ENCODE measurements at places on chromosomes 16 and 17.

DNA sequence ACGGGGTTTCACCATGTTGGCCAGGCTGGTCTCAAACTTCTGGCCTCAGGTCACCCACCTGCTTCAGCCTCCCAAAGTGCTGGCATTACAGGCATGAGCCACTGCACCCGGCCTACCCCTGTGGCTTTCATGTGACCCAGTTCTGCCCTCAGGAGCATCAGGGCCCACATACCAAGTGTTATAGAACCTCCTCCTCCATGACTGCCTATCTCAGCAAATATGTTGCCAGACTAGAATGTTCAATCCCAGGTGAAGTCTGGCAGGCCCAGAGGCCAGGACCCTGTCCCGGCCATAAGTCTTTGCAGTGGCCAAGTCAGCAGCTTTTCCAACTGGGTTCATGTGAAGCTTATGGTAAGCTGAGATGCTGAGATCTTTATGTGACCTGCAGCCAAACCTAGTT, 9.8 kb upstream of the SMPD3 start:
- peak; percentile 87 for DNase-seq

- no peak for DNase-seq
Observed at GRCh38 chr17:45580924-45581323, 90.4 kb upstream of the PLEKHM1 start.

- DNase-seq: peak; percentile 98
Observed at GRCh38 chr16:636206-637080, at the start of gene METTL26. TSS of gene METTL26 (minus strand) at chr16:636305. CDS start at chr16:636290, 15 bp downstream.

GRCh38 chr17:80751070-80751945, 206.7 kb downstream of the RPTOR start:
- no peak for DNase-seq

- DNase-seq: no peak
Observed at GRCh38 chr17:77449908-77450741, 309.4 kb downstream of the SEC14L1 start.

- no peak for DNase-seq
Observed at GRCh38 chr16:12944300-12944699, 42.9 kb downstream of the SHISA9 start.

GRCh38 chr17:7260151-7260550, 2.1 kb downstream of the CLDN7 start:
- DNase-seq: no peak

GRCh38 chr16:5557448-5557847, 459.9 kb upstream of the EEF2KMT start:
- DNase-seq: no peak

DNA sequence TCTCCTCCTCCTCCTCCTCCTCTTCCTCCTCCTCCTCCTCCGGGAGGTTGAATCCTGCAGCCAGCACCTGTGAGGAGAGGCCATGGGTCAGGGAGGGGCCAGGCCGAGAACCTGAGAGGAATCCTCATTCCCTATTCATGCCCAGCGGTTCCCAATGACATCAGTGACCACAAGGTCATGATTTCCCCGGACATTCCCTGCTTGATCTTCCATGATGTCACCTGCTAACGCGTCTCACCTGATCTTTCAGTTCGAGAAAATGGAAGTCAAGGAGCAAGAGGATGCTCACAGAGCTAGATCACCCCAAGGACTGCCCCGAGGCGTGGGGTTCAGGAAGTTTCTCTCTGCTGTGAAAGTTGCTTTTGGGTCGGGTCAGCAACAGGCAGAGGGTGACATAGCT, 5.4 kb downstream of the APOBR start:
- no peak for DNase-seq

DNA sequence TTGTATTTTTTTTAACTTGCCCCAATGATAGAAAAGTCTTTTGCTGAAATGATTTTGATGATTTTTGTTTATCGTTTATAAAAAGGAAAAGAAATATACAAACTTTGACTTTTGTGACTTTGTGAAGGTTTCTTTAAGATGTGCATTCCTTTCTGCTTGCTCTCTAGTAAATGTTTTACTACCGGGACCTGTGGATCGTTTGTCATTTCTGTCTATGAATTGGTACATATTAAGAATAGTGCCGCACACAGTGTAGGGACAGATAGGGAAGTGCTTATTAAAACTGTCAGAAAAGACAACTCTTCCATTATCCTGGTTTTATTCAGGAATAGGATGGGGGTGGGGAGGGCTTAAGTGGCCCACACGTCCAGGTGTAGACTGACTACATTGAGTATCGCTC, 8.1 kb upstream of the PSMC5 start:
- DNase-seq: no peak

- no peak for DNase-seq
Observed at GRCh38 chr17:43906951-43907424, 348 bp downstream of the MPP2 start.

DNA sequence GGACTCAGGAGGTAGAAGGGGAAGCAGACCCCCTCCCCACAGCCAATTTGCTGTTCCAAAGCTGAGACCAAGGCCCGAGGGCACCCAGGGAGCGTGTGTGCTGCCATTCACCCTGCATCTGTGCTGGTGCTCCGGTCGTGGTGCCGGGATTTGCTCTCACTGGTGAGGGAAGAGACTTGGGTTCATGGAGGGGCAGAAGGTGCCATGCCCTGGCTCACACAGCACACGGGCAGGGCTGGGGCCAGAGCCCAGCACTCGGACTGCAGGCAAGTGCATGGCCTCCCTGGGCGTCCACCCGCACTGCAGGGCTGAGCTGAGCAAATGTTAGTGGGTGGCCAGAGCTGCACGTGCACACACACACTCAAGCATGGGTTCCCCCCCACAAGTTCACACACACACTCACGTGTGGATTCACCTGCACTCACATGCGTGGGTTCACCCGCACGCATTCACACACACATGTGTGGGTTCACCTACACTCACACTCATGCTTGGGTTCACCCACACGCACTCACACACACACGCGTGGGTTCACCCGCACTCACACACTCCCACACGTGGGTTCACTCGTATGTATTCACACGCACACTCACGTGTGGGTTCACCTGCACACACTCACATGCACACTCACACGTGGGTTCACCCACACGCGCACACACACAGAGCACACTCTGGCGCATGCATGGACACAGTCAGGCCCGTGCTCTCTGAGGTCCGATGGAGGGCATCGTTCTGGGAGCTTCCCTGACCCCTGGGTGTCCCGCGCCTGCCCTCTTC, 57.0 kb upstream of the CBFA2T3 start:
- DNase-seq: no peak

GRCh38 chr17:40730970-40731369, 24.2 kb downstream of the KRT25 start:
- DNase-seq: no peak

DNA sequence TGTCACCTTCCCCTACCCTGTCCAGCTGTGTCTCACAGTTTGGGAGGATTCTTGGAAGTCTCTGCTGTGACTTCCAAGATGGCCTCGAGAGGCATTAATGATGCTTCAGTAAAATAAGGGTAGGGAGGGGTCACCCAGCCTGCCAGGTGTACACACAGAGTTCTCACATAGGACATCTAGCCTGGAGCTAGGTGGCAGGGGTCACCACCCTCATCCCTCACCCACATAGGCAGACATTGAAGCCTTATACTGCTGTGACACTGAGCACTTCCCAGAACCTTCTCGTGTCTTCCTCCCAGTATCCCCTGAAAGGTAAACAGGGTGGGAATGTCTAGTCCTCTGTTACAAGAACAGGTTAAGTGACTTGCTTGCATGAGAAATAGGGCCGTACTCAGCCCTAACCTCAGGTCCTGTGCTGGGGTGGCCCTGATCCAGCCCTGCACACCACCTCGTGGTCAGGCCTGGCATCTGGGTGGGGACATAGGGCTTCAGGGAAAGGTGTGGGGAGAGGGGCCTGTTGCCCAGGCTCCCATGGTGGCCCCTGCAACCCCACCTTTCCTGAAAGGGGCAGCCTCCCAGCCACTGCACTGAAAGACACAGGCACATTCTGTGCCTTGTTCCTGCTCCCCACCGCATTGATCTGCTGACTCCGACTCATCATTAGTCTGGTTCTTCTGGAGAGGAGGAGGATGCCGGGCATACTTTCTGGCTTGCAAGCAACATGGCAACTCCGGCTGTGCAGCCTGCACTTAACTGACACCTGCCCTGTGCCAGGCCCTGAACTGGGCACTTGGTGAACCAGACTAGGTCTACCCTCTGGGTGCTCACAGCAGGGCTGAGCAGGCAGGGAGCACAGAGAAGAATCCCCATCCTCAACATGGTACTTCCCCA, 3.6 kb upstream of the MMP15 start:
- DNase-seq: no peak

Data from RPMI8226 (cell line).